Left kidney (tissue), 8 donors: ENCODE measurements at places on chromosomes 7 and 10.

- DNase-seq: peak; percentile 12
Observed at GRCh38 chr7:135414850-135415439, 95.0 kb downstream of the CNOT4 start.

- no peak for DNase-seq
Observed at GRCh38 chr10:28177944-28178637, 124.8 kb downstream of the MPP7 start.

GRCh38 chr7:83514977-83515376 lies 134.0 kb downstream of the SEMA3E start:
- DNase-seq: no peak

DNA sequence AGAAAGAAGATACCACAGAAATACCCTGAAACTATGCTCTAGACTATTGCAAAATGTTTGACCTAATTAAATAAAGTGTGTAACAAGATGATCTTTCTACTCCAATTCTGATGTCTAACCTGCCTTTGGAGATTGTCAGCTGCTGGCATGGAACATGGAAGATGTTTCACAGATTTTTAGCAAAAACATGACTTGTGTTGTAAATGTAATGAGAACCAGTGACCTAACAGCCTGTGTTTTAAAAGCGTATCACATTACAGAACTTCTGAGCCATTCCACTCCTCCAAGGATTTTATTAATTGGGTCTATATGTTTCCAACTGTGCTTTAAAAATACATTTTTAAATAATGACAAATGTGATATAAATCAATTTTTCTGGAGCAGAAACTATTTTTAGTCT lies 526.3 kb upstream of the SEMA3D start:
- no peak for DNase-seq

- peak; percentile 60 for DNase-seq
Observed at GRCh38 chr7:82810558-82811259, 352.0 kb downstream of the PCLO start.

DNA sequence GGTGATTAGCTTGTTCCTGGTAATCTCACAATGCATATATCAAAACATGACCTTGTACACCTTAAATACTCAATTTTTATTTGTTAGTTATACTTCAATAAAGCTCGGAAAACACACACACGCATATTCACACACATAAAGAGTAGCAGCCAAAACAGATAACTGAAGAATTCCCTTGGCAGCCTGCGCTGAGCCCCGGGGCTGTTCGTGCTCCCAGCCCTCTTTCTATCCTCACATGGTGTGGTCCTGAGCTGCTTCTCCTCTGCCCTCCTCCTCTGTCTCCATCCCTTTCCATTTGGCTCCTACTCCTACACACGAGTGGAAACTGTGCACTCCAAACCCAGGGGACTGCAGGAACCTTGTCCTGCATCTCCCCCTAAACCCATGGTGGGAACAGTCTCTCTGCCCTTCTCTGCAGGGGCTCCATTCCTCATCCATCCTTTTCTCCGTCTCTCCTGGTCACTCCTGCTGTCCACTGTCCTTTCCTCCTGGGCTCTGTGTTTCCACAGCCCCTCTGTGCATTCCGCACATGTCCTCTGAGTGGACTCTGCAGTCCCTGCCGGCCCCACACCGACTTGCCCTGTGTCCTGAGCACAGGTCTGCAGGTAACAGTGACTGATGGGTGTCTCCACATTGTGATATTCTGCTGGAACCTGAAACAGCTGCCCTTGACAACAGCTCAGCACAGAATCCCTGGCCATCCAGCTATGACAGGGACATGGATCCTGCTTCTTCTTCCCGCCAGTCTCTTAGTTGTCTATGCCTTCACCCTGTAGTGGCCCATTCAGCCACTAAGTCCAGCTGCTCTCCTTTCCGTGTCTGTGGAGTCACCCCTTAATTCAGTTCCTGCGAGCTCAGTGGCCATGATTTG lies 216.8 kb upstream of the ZNF32 start:
- DNase-seq: no peak

DNA sequence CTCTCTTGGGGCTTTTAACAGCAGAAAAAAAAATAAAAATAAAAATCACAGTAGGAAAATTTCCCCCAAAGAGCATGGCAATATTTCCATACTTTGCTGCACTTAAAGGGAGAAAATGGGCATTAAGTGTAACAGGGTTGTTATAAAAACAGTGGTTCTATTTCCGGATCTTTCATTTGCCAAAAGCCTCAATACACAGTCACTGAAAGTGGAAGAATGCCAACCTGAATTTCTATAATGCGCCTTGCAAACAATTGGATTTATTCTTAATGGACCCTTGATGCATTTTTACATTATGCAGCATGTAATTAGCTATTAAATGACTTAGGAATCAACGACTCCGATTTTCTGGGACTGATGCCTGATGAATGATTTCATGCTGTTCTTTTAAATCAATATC lies 127.6 kb upstream of the NANOS1 start:
- DNase-seq: no peak

GRCh38 chr7:75611557-75612178 lies 119.5 kb downstream of the SPDYE5 start:
- DNase-seq: peak; percentile 10

- no peak for DNase-seq
Observed at GRCh38 chr10:57983281-57983791, 284.4 kb downstream of the IPMK start.

GRCh38 chr7:127935847-127936376 lies 95.3 kb downstream of the LRRC4 start:
- DNase-seq: no peak

- DNase-seq: no peak
Observed at GRCh38 chr10:71213127-71213621, 804 bp downstream of the UNC5B start.

DNA sequence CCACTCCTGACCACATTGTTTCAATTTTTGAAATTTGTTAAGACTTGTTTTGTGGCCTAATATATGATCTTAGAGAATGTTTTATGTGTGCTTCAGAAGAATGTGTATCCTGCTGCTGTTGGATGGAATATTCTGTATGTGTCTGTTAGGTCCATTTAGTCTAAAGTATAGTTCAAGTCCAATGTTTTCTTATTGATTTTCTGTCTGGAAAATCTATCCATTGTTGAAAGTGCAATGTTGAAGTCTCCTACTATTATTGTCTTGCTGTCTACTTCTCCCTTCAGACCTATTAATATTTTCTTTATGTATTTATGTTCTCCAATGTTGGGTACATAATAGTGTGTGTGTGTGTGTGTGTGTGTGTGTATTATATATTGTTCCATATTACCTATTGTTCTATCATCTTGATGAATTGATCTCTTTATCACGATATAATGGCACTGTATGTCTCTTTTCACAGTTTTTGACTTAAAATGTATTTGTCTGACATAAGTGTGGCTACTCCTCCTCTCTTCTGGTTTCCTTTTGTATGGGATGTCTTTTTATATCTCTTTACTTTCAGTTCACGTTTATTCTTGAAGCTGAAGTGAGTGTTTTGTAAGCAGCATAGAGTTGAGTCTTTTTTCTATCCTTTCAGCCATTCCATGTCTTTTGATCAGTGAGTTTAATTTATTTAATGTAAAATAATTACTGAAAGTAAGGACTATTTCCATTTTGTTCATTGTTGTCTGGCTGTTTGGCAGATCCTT lies 61.3 kb downstream of the AKR1D1 start:
- DNase-seq: no peak

- no peak for DNase-seq
Observed at GRCh38 chr10:70964245-70964644, 75.9 kb upstream of the PCBD1 start.

DNA sequence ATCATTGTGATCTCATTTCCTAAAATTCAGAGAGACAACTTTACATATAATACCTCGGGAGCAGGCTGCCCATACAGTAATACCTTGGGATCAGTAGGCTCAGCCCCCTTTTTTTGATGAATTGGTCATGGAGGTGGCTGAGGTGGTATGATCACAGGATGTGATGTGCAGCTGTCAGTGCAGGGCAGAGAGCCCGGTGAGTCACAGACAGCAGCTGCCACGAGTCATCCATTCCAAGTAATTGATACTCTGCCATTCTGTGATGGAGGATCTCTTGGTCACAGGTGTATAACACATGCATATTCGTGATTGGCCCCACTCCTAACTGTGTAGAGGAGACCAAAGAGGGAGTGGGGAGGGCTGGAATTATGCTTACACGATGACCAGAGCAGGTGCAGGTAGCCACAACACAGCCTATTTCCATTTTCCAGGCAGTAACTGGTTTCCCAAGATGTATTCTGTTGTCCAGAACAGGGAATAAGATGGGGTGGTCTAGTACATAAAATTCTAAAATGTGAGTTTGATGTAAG lies 14.1 kb downstream of the NRCAM start:
- DNase-seq: no peak

DNA sequence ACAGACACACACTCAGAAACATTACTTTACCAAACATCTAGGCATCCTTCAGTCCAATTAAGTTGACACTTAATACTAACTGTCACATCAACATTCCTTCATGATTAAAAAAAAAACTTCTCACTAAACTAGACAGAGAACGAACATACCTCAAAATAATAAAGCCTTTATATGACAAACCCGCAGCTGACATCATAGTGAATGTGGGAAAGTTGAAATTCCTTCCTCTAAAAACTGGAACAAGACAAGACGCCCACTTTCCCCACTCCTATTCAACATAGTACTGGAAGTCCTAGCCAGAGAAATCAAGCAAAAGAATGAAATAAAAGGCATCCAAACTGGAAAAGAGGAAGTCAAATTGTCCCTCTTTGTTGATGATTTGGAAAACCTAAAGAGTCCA lies 96.9 kb upstream of the PPP1R9A start:
- no peak for DNase-seq

- no peak for DNase-seq
Observed at GRCh38 chr10:74310652-74311257, 159.7 kb downstream of the ADK start.

- DNase-seq: no peak
Observed at GRCh38 chr7:17103984-17104383, 194.5 kb upstream of the AHR start.

DNA sequence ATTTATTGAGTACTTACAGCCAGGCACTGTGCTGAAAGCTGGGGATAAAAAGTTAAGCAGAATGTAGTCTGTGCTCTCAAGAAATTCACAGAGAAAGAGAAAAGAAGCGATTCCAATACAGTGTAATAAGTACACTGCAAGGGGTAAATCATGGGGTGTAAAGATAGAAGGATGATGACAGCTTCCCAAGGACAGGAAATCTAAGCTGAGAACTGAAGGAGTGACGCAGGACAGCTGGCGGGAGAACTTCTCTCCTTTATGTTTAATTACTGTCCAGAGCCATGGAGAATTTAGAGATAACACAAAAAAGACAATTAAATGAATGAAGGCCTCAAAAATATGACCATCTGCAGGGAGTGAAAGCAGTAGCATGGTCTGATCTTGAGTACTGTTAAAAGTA lies 34.8 kb downstream of the C7orf33 start:
- DNase-seq: no peak

DNA sequence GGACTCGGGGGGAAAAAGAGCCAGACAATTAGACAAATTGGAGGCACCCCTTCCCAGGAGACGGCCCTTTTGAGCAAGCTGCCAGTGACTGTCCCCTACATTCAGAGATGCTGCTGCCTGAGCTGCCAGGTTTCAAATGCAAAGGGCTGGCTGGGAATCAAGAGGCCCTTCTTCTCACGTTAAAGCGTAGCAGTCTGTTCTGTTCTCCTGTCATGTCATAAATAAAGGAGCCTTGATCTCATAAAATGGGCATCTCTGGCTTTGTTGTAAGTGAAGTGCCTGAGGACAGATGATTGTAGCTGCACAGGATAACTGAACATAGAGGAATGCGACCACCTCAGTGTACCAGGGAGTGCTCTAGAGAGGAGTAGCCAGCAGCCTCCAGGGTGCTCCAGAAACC lies 917.9 kb downstream of the GRID1 start:
- DNase-seq: no peak

DNA sequence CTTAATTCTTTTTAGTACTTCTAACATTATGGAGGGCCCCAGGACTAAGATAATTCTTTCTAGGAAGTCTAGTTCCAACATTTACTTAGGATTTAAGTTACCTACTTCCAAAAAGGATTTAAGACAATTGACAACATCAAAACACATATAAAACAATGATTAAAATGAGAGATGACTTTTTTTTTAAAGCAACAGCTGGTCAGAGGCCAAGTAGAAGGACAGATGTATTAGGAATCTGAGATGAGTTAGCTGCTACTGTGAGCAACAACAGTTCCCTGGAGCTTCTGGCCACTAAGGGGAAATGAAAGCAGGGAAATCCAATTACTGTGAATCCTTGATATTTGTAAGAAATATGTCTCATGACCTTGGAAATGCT lies 222.3 kb downstream of the PHTF2 start:
- no peak for DNase-seq

DNA sequence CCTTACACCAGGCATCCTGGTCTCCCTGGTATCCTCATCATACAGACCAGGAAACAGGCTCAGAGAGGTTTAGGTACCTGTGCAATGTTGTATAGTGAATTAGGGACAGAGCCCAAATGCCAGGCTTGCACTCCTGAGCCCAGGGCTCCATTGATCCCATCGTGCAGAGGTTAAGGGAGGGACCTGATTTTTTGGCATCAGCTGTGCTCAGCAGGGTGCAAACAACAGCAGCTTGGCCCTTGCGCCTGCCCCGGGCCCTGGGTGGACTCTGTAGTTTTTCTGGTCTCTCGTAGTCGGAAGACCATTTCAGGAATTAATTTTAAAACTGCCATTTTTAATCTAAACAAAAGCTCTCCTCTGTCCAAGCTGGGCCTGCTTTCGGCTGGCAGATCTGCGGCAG lies 79.2 kb downstream of the COL26A1 start:
- no peak for DNase-seq

- no peak for DNase-seq
Observed at GRCh38 chr7:141158561-141158960, 84.7 kb downstream of the TMEM178B start.

DNA sequence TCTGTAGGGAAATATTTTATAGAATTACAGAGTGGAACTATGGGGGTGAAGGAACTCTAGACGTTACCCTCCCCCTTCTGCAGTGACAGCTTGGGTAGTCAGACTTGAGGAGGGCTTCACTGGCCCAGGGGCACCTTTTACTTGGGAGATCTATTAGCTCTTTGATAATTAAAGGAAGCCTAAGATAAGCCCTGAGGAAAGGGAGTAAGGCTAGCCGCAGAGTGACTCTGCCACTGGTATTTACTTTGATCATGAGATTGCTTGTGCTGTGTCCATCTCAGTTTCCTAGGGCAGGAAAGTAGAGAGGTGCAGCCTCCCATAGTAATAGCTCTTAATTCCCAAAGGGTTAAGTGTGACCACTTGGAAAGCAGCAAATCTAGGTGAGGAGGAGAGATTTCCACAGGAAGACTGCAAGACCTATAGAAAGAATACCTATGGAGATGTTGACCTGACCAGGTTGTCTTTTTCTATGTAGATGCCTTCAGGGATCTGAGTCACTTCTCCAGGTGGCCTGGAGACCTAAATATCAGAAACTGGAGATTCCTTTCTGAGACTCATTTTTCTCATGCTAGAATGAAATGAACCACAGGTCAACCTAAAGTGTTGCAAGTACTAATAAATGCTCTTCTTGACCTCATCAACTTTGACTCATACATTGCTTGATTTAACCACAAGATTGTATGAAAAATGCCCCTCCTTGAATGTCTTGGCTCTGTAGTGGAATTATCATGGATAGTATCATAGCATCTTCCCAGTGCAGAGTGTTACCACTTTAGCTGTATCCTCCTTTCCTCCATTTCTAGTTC lies 447.3 kb upstream of the GHITM start:
- no peak for DNase-seq

- DNase-seq: peak; percentile 42
Observed at GRCh38 chr7:137146012-137146455, 197.5 kb downstream of the PTN start.
